ENCODE measurements at places on chromosomes 16 and 17.

- no peak for DNase-seq
Observed at GRCh38 chr17:64387545-64388171, 3.0 kb downstream of the PECAM1 start.

- no peak for DNase-seq
Observed at GRCh38 chr17:17653343-17653742, 27.9 kb upstream of the RAI1 start.

- DNase-seq, result no peak
Observed at GRCh38 chr16:74872302-74872701, 97.7 kb upstream of the FA2H start.

GRCh38 chr17:9784544-9784943 is 6.8 kb downstream of the DHRS7C start:
- no peak for DNase-seq

- no peak for DNase-seq
Observed at GRCh38 chr16:27591837-27592236, 41.9 kb downstream of the KATNIP start.

DNA sequence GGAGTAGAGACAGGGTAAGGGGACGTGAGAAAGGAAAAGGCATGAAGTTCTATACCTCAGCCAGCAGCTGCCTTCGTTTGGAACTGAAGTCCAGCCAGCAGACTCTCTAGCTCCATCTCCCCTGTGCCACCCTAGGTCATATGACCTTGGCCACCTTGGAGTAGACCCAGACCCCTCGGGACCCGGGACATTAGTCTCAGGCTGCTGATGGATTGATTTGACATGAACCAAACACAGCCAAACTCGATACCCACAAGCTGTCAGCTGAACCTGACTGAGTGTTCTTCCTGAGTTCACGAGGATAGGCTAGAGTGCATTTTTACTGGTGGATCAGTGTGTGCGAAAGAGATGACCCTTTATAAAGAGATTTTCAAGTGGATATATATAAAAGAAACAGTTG is 68.5 kb downstream of the YPEL2 start:
- no peak for DNase-seq
